Stimulated activated CD4-positive, alpha-beta T cell treated with anti-CD3 and anti-CD28 coated beads, Interleukin-4, amount 100 ng/mL, for 1 hour (primary cell): ENCODE measurements at places on chromosomes 12 and 14.

DNA sequence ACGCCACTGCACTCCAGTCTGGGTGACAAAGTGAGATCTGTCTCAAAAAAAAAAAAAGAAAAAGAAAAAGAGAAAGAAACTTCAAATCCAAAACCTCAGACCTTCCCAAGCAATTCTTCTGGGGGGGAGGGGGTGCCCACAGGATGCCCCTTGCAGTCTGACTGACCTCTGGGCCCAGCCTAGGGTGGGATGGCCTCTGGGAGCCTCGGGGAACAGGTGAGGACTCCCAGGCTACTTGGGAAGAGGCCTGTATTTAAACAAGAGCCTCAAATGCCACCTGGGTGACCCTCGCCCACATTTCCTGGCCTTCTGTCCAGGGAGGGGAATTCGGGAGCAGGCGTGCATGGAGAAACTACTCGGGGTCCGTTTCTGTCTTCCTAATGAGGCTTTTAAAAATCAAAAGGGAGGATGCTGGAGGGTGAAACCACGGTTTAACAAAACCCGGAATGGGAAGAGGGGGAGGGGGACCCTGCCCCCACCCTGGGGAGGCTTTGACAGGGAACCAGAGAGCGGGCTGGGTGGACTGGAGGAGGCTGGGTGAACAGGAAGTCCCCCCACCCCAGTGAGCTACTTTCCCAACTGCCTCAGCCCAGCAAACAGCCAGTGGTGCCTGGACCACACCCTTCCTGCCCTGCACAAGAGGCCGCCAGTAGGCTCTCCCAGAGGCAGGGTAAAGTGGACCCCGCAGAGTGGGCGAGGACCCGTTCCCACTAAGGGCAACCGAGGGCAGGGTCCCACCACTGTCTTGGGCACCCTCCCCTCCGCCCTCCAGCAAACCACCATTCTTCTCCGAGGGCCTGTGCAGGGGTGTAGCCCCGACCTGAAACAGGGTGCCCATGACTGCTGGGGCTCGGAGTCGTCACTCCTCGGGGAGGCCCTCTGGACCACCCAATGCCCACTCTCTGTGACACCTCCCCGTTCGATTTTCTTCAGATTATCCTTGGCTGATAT is 1.5 kb upstream of the FBRSL1 start:
- peak; percentile 22 for DNase-seq

DNA sequence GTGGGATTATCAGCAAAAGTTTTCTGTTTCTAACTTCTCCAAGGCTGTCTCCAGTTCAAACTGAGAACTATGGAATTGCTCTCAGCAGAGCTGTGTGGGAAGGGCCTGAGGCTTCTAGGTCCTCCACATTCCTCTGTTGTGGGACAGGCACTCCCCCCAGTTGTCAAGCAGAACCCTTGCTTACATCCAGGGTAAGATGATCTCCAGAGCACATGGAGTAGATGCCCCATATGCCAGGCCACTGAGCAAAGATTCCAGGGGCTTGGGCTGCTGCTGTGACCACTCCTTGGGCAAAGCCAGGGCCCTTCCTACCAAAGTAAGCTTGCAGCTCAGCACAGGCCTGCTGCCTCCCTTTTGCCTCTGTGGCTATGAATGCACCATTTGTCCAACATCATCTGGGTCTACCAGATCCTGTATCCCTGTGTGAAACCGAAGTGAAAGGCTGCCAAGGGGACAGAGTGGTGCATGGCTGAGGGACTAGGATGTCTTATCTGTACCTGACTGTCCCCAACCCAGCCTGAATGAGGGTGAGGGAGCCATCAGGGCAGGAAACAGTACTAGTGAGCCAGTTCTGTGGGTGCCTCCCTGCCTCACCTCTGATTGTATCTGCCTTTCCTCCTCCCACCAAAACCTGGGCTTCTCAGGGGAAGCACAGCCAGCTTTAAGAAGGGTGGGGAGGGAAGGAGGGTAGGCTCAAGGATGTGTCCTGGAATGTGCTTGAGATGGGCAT is 13.1 kb upstream of the ESPL1 start:
- DNase-seq = no peak

DNA sequence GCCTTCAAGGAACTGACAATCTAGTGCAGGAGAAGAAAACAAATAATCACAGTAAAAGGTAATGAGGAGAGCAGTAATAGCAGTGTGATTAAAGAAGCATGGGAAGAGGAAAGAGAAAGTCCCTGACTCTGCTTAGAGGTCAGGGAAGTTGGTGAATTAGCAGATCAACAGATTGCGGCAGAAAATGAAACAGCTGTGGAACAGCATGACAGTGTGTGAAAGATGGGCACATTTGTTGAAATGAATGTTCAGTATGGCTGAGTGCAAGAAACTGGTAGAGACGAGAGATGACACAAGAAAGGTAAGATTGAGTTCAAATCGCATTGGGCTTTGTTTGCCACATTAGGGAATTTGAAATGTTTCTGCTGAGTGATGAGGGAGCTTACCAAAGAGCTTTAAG is 63.7 kb upstream of the RASSF8 start:
- no peak for DNase-seq

- DNase-seq = no peak
These were observed 126.3 kb upstream of the KRAS start for GRCh38 chr12:25376985-25377384.

DNA sequence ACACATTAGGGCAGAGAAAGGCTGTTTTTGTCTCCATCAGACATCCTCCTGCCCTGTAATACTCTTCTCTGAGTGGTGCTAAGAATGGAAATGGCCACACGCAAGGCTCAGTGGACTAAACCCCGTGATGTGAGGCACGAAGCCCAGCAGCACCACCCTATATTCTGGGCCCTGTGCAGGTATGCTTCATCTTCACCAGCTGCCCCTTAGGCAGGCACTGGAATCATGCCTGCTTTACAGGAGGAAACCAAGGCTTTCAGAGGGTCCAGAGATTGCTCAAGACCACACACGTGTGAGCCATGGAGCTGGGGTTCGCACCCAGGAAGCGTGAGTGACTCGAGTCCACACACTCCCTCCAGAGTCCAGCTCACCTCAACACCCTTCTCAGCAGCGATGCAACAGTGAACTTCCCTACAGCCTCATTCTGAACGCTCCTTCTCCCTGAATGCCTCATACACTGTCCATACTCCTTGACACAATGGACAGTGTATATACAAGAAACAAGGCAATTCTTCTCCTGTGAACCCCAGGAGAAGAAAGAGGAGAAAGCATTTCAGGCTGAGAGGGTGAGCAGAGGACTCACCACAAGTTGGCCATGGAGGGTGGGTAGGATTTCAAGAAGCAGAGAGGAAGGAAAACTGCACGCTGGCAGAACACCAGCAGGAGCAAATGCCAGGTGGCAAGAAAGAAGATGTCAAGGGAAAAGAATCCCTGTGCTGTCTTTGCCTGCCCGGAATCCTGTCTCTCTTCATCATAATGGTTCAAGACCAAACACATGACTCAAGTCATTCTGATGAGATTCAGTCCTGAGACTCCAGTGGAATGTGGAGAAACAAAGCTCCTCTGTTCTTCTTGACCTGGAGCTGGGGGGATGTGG is 39.1 kb downstream of the NT5DC3 start:
- DNase-seq = no peak

- no peak for DNase-seq
These were observed 61.1 kb downstream of the PITPNM2 start for GRCh38 chr12:123089631-123090353.
